ENCODE measurements at places on chromosomes 1 and 21.

DNA sequence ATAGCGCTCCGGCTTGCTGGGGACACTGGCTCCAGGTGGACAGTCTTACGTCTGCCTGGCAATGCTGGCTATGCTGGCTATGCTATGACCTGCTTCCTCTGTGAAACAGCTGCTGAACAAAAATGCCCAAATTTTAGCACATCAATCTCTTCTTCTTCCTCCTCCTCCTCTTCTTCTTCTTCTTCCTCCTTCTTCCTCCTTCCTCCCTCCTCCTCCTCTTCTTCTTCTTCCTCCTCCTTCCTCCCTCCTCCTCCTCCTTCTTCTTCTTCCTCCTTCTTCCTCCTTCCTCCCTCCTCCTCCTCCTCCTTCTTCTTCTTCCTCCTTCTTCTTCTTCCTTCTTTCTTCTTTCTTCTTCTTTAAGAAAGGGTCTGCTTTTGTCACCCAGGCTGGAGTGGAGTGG lies 401.3 kb downstream of the KIF26B start:
- no peak for DNase-seq

- DNase-seq, result no peak
These were observed 770 bp downstream of the NTNG1 start for GRCh38 chr1:107141491-107142126.

DNA sequence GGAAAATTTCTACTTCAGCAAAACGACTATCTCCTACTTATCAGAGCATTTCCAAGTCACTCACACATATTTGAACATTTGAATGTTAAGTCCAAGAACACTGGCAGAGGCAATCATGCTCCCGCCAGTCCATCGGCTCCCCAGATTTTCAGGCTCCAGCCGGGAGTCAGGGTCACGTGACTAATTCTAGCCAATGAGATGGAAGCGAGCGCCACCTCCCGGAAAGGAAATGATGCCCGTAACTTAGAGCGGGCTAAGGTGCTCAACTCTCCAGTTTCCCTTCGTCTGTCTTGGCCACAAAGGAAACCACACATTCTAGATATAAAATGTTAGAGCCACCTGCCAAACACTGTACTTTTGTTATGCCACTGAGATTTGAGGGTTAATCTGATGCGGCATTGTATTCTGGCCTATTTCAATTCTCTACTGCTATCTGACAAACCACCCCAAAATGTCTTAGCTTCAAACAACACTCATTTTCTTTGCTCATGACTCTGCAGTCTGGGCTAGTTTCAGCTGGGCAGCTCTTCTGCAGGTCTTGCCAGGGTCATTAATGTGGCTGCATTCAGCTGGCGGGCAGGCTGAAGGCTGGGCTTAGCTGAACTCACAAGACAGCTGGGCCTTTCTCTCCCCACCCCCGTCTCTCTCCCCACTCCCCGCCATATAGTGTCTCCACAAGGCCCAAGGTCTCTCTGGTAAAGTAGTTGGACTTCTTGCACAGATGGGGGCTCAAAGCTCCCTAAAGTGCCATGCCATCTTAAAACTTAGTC lies 16.5 kb upstream of the LHX4 start:
- peak; percentile 56 for DNase-seq

DNA sequence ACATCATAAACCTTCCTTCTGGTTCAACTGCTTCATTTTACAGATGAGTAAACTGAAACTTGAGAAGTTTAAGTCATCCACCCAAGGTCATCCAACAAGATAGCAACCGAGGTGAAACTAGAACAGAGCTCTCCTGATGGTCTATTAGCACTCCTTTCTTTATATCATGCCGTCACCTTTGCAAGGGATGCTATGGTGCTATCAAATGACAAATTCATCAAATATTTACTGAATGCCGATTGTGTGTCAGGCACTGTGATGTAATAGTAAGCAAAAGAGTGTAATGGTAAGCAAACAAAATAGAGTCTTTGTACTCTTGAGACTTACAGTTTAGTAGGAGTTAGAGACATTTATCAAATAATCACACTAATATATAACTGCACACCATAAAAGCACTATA lies 14.0 kb upstream of the SGIP1 start:
- no peak for DNase-seq

GRCh38 chr21:18443701-18444100 lies 40.1 kb upstream of the TMPRSS15 start:
- peak; percentile 1 for DNase-seq

GRCh38 chr21:36754241-36754898 lies 55.5 kb downstream of the SIM2 start:
- no peak for DNase-seq
